Suprapubic skin (tissue), 4 donors: ENCODE measurements at places on chromosomes 6 and 20.

GRCh38 chr6:2375443-2375842, 130.0 kb upstream of the GMDS start:
- no peak overlapping the region for H3K4me3 ChIP-seq
- no peak overlapping the region for H3K27ac ChIP-seq
- H3K4me1 ChIP-seq, result no peaks in the 10 kb centered on the region
- no peaks in the 10 kb centered on the region for H3K36me3 ChIP-seq
- no peak for DNase-seq
- H3K27me3 ChIP-seq, result no peaks in the 10 kb centered on the region

- H3K27ac ChIP-seq, result no peak overlapping the region
- no peak overlapping the region for H3K4me3 ChIP-seq
- no peak for DNase-seq
Observed at GRCh38 chr6:151023342-151023741, 157.8 kb downstream of the MTHFD1L start.

DNA sequence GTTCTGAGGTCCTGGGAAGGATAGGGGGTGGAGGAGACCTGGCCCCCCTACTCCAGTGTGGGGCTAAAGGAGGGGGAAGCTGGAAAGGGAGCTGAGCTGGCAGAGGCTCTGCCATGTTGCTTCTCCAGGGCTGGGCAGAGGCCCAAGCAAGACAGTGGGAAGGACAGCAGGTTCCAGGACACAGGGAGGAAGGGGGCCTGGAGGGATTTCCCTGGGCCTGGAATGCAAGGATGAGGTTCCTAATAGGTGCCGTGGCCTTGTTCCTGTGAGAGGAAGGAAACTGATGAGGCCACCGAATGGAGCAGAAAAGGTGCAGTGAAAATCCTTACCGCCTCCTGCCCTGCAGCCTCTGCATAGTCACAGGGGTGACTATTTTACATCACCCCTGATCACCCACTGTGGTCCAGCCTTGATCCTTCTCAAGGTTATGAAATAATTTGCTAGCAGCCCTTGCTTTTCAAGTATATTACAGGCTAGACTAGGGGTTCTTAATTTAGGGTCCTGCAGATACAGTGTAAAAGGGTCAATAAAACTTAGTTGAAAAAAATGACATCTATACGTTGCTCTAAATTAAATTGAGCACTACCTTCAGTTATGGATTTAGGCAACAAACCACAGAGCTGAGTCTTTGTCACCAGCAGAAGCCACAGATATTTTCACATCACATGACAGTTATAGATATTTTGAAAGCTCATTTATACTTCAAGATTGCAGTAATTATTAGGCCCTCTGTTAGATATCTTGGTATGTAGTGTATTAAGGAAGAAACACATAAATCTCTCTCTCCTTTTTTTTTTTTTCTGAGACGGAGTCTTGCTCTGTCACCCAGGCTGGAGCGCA, 45.7 kb upstream of the RNF24 start:
- H3K27ac ChIP-seq, result peak overlapping the region; percentile 68
- DNase-seq, result no peak
- peaks cover 51% of the 10 kb centered on the region for H3K4me1 ChIP-seq

DNA sequence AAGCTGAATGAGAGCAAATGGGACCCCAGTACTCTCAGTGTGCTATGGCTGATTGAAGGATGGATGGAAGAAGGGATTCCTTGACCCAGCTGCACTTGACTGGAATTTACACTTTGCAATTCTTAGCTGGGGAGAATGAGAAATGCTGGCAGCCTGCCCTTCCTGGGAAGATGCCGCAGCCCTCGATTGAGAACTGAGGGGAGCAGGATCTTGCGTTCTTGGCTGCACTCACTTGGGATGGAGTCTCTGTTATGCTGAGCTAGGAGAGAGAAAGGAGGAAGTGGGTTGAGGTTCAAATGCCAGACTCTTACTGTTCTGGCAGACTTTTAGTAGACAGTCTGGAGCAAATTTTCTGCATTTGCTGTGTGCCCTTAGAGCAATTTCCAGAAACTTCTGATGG, 221.2 kb downstream of the FNDC1 start:
- DNase-seq, result no peak
- H3K4me3 ChIP-seq, result no peak overlapping the region
- no peaks in the 10 kb centered on the region for H3K27me3 ChIP-seq
- H3K36me3 ChIP-seq, result no peaks in the 10 kb centered on the region

GRCh38 chr6:151240791-151241642, 1.2 kb downstream of the AKAP12 start:
- no peaks in the 10 kb centered on the region for H3K36me3 ChIP-seq
- peaks cover 21% of the 10 kb centered on the region for H3K4me1 ChIP-seq
- H3K27ac ChIP-seq, result peak overlapping the region; percentile 83
- peak overlapping the region; percentile 67 for H3K4me3 ChIP-seq
- DNase-seq, result no peak
